CD4-positive, alpha-beta T cell treated with Interleukin-17A for 4 hours (primary cell): ENCODE measurements at places on chromosomes 3 and 15.
A peak's percentile ranks its signal among the peaks of the same experiment; 100 is the strongest.

- no peak for DNase-seq
Observed at GRCh38 chr15:77854980-77855379, 222.3 kb upstream of the LINGO1 start.

DNA sequence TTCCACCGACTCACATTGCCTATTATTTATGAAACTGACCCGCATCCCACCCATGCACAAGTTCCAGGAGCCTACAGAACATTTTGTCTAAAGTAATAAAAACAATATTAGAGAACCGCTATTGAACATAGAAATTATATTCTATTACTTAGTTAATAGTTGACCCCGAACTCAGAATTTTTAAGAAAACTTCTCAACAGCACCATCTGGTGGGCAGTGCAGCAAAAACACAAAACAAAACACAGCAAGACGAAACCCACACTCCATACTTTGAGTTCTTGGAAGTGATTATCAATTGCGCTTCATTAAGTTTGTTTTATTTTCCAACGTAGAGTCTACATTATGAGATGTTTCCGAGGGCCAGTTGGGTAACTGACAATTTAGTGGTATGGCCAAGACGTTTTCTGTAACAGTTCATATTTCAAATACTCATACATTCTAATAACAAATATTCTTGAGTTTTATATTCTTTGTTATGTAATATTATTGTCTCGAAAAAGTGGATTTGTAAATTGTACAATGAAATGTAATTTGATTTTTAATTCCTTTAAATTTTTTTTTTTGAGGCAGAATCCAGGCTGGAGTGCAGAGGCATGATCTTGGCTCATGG, 24.0 kb upstream of the C3orf70 start:
- DNase-seq, result peak; percentile 8

- DNase-seq, result no peak
Observed at GRCh38 chr3:72354486-72354885, 493.8 kb downstream of the SHQ1 start.

DNA sequence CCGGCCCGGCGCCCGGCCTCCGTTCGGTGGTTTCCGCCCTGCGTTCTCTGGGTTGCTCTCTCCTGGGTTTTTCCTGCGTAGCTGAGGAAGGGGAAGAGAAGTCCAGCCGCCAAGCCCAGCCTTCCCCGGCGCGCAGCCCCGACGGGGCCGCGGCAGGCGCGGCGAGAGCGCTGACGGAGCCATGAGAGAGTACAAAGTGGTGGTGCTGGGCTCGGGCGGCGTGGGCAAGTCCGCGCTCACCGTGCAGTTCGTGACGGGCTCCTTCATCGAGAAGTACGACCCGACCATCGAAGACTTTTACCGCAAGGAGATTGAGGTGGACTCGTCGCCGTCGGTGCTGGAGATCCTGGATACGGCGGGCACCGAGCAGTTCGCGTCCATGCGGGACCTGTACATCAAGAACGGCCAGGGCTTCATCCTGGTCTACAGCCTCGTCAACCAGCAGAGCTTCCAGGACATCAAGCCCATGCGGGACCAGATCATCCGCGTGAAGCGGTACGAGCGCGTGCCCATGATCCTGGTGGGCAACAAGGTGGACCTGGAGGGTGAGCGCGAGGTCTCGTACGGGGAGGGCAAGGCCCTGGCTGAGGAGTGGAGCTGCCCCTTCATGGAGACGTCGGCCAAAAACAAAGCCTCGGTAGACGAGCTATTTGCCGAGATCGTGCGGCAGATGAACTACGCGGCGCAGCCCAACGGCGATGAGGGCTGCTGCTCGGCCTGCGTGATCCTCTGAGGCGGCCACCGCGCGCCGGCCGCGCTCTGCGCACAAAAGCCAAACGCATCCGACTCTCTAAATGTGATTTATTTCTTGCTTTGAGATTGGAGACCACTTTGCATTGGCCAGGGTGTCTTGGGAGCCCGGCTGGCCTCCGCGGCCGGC, 727 bp downstream of the RAP2B start:
- DNase-seq, result peak; percentile 55

DNA sequence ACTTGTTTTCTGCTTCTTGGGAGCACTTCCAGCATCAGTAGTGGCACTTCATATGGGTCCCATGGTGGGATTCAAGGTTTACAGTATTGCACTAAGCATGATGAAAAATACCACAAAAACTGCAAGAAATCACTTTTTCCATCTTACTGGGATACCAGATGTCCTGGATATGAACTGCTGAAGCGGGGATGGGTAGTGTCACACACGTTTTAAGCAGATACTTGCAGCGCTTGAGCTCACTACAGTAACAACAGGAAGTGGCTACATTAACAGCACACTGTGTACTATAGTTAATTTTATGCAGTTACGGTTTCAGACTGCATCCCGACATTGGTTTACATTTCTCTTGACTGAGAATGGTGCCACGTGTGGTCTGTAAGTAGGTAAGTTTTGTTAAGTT, 3.5 kb upstream of the ISG20 start:
- peak; percentile 61 for DNase-seq

- no peak for DNase-seq
Observed at GRCh38 chr15:33150971-33151370, 43.5 kb downstream of the FMN1 start.

- no peak for DNase-seq
Observed at GRCh38 chr3:10757821-10758130, 58.3 kb upstream of the SLC6A11 start.

DNA sequence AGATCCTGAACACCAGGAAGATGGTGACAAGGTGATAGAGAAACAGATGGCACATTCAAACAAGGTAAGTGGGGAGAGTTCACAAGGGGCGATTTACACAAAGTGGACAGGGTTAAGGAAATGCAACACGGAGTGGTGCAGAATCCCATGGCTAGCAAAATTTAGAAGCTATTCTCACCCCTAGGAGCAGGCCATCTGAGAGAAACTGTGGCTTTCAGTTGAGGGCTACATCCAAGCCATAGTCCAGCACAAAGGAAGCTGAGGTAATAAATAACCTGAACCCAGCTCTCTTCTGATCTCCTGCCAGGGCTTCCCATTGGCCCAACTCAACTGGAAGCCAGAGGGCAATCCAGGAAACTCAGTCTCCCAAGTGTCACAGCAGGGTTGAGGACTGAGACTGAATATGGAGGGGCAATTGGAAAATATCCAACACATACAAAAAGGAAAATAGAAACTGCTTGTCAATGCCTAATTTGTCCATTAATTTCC, 1.2 kb upstream of the ZNF445 start:
- no peak for DNase-seq

DNA sequence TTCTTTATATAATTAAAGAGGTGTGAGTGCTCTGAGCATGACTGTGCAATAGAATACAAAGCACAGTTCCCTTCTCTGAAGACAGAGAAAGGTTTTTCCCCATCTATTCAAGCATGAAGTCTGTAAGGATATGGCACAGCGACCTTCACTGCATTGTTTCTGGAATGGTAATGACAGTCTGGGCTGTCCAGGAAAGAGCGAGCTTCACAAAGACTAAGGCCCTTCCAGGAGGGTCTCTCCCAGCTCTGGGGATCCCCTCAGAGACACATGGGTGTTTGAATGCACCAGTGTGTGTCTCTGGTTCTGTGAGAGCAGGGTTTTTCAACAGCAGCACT, 179.9 kb upstream of the NR2E3 start:
- no peak for DNase-seq

DNA sequence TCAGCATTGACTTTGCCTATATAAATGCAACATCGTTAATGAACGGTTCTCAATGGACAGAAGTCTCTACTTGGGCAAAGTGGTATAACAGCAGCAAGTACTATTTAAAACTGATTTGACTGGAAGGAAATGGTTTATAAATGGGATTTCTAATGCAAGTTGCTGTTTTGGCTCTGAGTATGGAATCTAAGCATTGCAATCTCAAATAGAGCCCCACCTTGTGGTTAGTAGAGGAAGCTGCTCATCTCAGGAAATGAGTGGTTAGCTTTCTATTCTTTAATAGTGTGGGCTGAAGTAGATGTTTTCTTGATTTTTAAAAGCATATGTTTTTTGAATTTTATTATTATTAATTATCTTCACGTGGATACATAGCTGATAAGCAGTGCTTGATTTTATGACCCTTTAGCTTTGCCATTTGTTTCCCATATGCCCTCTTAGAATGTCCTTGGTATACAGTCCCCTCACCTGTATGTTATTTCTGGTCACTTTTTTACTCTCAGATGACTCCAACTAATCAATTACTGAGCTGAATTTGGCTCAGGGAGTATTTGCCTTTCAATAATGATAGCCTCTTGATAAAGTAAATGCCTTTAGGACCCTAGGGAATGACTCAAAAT, 67.1 kb downstream of the OXSM start:
- DNase-seq, result peak; percentile 30
